ENCODE measurements at places on chromosomes 1 and 21. TPM values are rescaled to one million over a fixed set of nuclear protein-coding genes. Genes with fewer than 3 reads are reported as not detected.

NES gene
- total RNA-seq: 0.44 TPM

OR6N1 gene
- not detected for total RNA-seq

TOMM40L gene
- total RNA-seq: 3.6 TPM

RYR2 gene
- not detected for total RNA-seq

CD1D gene
- total RNA-seq: not detected

ATP13A2 gene
- 82.3 TPM for total RNA-seq

U2AF1 gene
- total RNA-seq: 21.3 TPM

NLRP3 gene
- 0.71 TPM for total RNA-seq

FCGR1A gene
- total RNA-seq: not detected

PLA2G2D gene
- not detected for total RNA-seq

COL24A1 gene
- total RNA-seq: not detected

HES3 gene
- total RNA-seq: not detected

RPE65 gene
- total RNA-seq: not detected

NID1 gene
- total RNA-seq: not detected

HUNK gene
- total RNA-seq: not detected

GNG5 gene
- 32.7 TPM for total RNA-seq

ERRFI1 gene
- total RNA-seq: 76.1 TPM

DOP1B gene
- total RNA-seq: 4.3 TPM

USH2A gene
- not detected for total RNA-seq

CCDC27 gene
- total RNA-seq: not detected

APOBEC4 gene
- total RNA-seq: not detected

ZNF683 gene
- total RNA-seq: not detected

CRYAA gene
- not detected for total RNA-seq

CRYBG2 gene
- total RNA-seq: 32.7 TPM
